ENCODE measurements at places on chromosomes 5 and 9.

DNA sequence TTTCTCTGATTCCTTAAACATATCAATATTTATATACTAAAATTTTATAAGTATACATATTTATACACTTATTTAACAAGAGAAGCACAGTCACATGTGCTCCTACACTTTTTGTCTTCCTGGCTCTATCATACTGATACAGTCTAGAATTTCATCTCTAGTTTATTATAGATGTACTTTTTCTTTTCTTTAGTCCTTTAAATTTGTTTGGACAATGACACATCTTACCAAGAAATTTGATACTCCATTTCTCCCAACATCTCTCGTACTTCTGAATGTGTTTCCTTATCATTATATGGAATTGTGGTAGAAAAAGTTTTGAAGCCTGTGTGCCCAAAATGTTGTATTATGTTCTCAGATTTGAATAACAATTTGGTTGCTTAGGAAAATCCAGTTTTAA is 104.6 kb downstream of the DMRT2 start:
- no peak for DNase-seq

DNA sequence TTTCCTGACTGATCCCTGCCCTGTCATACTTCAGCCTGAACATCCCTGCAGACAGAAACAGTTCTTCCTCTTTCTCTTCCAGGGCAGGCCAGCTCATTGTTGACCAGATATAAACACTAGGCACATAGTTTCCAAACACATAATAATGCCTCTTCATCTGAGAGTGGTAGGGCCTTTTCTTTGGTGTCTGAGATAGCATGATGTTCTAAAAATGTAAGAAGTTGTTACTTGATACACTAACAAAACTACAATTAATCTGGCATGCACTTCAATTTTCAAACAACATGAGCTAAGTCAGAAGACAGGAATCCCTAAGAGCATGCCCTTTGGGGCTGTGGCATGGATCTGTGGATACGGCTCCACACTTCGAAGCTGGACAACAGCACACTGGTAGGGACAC is 246.6 kb downstream of the SPOCK1 start:
- DNase-seq: no peak

DNA sequence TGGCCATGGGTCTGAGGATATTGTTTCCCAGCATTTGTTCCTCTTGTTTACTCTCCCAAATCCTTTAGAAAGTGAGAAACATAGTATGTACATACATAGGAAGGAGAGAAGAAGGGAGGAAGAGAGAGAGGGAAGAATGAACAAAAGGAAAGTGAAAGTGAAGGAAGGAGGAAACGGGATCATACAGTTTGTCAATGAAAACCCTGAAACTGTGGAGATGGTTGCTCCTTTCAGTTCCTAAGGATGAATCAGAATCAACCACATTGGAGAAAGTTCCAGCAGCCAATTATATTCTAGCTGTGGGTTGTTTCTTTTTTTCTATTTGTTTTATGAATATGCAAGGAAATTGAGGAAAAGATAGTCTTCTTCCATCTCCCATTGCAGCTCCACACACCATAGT is 396.5 kb downstream of the MLLT3 start:
- DNase-seq: no peak

DNA sequence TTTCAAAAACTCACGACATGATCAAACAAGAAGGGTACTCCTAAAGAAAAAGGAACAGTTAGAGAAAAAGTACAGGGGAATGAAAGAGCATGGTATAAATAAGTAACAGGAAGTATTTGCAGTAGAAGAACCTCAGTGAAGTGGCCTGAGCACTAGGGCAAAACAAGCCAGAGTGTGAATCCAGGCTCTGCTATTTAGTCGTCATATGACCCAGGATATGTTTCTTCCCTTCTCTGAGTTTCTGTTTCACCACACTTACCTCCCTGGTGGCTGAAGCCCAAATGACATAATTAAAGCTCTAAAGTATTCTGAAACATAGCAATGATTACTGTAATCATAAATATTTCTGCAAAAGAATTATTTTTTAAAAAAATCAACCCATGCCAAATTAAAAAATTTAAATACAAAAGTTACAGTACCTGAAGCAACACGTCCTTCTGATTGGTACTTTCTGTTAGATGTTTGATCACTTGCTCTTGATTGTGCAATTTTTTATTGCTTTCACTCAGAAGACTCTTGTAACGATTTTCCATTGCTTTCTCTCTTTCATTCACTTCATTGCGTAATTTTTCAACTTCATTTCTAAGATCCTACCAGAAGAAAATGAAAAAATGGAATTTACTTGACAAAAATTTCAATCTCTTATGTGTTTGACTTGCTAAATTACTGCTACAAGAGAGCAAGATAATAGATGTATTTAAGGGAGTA is 88.9 kb downstream of the CDK5RAP2 start:
- DNase-seq: no peak

DNA sequence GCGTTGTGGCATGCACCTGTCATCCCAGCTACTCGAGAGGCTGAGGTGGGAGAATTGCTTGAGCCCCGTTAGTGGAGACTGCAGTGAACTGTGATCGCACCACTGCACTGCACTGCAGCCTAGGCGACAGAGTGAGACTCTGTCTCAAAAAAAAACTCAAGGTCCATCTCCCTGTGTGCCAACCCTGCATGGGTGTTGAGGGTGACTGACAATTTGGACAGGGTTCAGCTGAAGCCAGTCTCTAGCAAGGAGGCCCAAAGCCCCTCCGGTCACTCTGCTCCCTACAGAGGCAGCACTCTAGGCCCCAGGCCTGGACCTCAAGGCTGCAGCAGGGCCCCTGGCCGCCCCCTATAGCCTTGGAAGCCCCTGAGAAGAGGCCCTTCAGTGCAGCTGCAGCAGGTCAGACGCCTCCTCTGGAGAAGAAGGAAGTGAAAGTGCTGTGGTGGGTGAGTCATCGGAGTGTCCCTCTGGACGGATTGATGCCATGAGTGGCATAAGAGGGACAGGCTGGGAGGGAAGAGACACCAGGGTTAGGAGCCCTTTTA is 39.2 kb upstream of the NEK6 start:
- peak; percentile 69 for DNase-seq

DNA sequence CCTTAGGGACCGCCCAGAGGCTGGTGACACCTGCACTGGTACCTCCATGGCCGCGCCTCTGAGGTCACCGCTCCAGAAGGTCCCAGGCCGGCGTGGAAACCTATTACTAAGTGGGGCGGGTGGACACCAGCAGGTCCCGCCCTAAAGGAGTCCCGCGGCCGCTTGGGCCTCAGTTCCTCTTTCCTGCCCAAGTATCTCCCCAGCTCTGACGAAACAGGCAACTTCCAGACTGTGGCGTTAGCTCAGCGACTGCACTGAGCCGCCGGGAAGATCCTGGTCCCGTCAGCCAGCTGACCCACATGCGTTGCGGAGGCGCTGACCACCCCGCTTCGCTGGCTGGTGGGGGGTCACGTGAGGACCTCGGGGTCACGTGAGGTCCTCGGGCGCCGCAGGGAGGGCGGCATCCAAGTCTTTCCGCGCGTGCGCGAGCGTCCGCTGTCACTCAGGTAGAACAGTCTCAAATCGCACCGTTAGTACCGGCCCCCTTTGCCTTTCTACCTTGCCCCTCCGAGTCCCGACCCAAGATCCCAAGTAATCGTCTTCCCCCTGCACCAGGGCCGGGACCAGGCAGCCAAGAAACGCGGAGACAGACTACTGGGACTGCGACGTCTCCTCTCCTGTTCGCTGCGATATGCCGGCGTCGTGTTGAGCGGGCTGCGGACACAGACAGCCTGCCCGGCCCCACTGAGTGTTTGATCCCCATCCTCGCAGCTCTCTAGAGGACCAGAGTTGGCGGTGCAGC is 53.7 kb upstream of the KDM4C start:
- DNase-seq: peak; percentile 94

DNA sequence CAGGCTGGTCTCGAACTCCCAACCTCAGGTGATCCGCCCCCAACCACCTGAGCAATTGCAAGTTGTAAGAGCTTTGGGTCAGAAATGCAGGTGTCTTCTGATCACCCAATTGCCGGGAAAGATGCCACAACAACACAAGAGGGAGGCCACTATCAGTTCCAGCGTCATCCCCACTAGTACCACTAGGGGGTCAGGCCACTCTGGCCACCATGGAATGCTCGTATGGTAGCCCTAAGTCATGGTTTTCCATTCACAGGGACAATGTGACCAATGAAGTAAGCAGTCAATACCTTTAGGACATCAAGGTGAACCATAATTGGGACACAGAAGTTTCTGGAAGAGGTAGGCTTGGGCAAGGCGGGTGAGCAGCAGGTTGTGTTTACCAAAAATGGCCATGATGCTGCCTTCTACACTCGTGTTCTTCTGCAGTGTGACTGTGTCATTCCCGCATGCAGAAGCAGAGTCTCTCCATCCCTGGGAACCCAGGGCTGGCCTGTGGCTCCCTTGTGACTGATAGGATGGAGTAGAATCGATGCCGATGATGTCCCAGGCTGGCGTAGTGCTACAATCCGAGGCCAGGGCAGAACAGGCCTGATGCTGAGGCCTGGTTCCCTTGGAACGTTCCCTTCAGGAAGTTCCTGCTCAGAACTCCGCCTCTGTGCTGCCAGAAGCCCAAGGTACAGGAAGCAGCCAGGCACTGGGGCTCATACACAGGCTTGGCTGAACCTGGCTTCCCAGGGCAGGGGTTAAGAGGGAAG is 42.2 kb upstream of the ANKRD33B start:
- no peak for DNase-seq

DNA sequence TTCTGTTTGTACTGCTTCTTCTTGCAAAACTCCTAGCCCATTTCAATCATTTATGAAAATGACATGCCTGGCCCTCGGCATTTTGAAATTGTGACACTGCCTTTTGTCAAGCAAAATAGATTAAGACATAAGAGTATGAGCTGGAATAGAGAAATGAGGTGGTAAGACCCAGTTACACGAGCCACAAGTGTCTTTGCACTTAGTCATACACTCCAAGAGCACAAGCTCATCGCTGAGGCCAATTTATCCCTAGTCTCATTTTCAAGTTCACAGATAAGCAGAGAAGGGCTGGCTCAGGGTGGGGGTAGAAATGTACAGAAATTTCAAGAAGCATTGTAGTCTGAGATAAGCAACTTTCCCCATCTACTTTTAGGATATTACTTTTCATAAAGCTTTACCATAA is 40.6 kb upstream of the MAP1B start:
- no peak for DNase-seq

- no peak for DNase-seq
These were observed 68.0 kb downstream of the POU5F2 start for GRCh38 chr5:93673316-93673954.

DNA sequence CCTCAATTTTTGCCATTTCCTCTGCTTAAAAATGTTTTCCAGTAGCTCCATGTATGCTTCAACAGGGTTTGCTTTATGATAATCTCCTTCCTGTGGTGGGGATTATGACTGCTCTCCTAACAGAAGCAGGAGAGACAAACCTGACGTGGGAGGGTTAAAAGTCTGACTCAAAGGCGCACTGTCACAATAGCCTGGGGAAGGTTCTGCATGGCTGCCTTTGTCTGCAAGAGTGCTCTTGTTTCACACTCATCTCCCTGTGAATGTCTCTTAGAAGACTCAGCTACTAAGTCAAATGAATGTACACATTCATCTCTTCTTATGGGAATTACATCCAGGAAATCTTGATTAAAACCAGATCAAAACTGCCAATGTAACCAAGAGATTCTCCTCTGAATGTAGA is 90.9 kb upstream of the MTAP start:
- DNase-seq: no peak

DNA sequence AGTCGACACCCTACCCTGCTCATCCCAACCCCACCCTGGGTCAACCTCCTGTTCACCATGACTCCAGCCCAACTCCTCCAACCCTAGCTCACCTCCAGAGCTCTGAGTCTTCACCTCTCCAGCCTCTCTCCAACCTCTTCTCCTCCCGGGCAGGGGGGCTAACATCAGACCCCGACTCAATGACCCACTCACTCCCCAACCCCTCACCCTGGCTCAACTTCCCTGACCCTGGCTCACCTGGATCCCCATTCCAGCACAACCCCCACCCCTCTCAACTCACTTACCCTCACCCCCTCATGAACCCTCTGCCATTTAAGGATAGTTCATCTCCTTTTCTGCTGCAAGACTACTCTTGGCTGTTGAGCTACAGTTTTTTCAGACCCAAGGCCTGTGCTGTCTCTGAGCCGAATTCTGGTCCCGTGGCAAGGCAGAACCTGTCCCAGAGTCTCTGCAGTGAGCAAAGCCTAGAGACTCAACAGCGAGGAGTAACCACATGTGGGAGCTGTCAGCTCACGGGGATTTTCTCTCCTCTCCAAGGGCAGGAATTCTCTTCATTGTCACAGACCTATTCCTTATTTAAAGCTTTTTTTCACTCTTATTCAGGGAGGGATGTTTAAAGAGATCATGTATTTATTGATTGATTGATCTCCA is 29.8 kb downstream of the ANKRD33B start:
- DNase-seq: peak; percentile 51

- no peak for DNase-seq
These were observed 255.5 kb downstream of the KIAA0825 start for GRCh38 chr5:94362857-94363256.

- DNase-seq: no peak
These were observed 8.2 kb upstream of the TNFAIP8 start for GRCh38 chr5:119347574-119347973.

- DNase-seq: peak; percentile 62
These were observed 41.0 kb downstream of the ESM1 start for GRCh38 chr5:54944364-54944763.

DNA sequence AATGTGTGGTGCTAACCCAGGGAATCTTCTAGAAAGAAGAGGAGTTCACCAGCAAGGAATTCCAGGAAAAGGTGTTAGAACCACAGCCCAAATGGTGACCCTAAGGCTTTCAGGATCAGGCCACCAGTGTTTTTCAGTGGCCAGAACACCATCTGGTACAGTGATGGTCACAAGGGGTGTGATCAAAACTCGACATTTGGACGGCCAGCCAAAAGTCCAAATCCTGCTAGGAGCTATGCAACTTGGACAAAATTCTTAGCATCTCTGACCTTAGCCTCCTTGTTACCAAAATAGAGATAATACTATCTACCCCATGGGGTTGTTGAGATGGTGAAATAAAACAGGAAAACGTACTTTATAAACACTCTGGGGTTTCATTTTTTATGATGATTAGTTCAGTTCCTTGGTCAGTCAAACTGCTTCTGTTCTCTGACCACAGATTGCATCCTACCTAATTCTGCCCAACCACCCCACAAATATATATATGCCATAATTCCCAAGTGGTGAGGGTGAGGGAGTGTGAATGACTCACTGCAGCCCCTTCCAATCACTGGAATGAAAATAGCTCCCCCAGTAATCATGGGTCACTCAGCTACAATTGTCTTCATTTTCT is 210.3 kb downstream of the CDK5RAP2 start:
- DNase-seq: no peak

- DNase-seq: no peak
These were observed 177.9 kb downstream of the PCSK1 start for GRCh38 chr5:96254980-96255691.

GRCh38 chr5:66747607-66748006 is 151.4 kb downstream of the MAST4 start:
- no peak for DNase-seq

DNA sequence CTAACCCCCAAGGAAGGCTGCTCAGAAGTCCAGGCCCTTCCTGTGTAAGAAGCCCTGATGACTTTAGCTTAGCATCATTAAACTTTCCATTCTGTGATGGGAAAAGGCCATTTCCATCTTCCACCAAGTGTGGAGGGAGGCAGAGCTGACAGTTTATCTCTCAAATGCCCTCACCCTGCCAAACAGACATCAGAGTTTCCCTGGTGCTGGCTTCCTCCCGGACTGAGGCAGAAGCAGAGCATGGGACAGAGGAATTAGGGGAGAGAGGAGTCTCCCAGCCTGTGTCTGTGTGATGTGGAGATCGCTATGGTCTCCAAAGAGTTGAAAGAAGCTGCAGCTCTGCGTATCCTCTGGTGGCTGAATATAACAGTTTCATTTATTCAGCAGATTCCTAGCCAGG is 57.4 kb upstream of the CTNNA1 start:
- no peak for DNase-seq
